ENCODE measurements at places on chromosomes 16 and 17.

DNA sequence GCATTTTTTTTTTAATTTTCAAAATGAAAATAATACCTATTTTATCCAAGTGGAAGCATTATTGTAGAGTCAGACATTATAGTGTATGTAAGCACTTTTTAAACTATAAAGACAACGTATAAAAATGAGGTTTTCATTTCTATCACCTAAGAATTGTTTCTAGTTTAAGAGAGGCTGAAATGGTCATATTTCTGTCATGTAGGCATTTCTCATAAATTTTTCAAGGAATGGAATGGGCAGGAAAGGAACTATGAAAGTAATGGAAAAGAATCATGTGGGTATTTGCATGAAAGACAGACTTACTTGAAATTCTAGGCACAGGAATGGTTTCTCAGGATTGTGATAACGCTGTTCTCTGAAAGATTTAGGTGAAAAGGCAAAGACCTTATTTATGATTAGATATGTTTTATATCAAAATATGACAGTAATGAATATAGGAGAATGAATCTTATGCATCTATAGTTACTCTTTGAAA lies 67.4 kb downstream of the PPM1E start:
- DNase-seq: no peak

DNA sequence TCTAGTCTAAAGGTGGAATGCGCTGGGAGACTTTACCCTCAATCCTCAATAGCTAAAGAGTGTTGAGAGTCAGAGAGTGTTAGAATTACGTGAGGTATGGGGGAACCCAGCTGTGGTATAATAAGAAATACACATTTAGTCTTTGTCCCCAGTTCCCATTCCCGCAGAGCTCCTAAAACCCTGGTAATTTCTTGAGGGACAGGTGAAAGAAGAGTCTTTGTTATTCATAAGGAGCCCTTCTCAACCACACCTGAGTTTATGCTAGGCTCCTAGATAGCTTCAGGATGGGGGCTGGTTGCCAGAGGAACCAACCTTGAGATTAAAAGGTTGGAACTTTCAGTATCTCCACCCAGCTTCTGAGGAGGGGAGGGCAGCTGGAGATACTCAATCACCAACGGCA lies 5.8 kb downstream of the ZNF18 start:
- no peak for DNase-seq

GRCh38 chr16:57091200-57091974 lies 996 bp upstream of the CPNE2 start:
- no peak for DNase-seq

DNA sequence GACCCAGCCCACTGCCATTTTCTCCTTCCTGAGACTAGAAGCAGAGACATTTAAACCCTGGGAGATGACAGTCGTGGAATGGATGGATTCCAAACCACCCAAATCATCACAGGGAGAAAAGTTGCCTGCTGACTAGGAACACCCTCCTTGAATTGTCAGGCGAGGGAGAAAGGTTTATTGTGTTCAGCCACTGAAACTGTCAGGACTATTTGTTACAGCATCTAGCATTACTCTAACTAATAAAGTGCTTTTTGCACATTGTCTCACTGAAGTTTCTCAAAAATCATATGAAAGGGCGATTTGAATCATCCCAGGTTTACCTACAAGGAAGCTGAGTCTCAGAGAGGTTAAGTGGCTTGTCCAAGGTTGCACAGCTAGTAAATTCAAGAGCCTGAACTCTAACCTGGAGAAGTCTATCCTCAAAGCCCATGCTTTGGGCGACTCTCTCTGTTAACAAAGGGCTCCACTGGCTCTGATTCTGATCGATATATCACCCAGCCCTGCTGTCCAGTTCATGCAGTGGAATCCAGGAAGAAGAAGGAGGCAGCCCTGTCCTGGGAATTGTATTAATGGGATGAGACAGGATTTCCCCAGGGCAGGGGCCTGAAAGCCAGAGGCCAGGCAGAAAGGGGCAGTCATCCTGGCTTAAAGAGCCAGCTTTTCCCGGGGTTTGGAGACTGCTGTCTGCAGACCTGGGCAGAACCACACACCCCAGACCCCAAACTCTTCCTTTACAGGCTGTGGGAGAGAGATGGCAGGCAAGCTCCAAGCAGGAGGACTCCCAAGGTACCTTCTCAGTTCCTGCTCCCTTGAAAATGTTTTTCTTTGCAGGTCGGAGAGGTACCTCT lies 37.5 kb downstream of the IRX3 start:
- DNase-seq: no peak

GRCh38 chr17:66767154-66767933 lies 67.6 kb upstream of the CACNG5 start:
- no peak for DNase-seq

- DNase-seq: no peak
These were observed 11.1 kb upstream of the ALDOA start for GRCh38 chr16:30054451-30054850.

- DNase-seq: no peak
These were observed 25.7 kb upstream of the SLC39A11 start for GRCh38 chr17:73118139-73118538.

DNA sequence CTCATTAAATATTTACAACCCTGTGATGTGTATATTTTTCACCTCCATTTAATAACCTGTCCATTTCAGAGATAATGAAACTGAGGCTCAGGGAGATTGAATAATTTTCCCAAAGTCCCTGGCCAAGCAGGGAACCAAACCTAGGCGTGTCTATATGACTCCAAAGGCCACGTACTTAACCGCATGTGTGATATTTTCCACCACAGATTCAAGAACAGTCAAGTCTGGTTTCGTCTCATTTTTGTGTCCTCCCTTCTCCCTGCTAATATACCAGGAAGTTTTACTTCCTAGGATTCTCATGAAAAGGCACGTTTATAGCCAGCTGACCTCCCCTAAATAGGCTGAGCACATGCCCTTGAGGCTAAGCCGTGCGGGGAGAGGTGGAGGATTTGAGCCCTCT lies 15.3 kb downstream of the WFIKKN2 start:
- DNase-seq: no peak

GRCh38 chr16:67969254-67970039 lies 1.0 kb upstream of the SLC12A4 start:
- no peak for DNase-seq

GRCh38 chr16:85767531-85767930 lies 16.6 kb upstream of the C16orf74 start:
- DNase-seq: peak; percentile 46

DNA sequence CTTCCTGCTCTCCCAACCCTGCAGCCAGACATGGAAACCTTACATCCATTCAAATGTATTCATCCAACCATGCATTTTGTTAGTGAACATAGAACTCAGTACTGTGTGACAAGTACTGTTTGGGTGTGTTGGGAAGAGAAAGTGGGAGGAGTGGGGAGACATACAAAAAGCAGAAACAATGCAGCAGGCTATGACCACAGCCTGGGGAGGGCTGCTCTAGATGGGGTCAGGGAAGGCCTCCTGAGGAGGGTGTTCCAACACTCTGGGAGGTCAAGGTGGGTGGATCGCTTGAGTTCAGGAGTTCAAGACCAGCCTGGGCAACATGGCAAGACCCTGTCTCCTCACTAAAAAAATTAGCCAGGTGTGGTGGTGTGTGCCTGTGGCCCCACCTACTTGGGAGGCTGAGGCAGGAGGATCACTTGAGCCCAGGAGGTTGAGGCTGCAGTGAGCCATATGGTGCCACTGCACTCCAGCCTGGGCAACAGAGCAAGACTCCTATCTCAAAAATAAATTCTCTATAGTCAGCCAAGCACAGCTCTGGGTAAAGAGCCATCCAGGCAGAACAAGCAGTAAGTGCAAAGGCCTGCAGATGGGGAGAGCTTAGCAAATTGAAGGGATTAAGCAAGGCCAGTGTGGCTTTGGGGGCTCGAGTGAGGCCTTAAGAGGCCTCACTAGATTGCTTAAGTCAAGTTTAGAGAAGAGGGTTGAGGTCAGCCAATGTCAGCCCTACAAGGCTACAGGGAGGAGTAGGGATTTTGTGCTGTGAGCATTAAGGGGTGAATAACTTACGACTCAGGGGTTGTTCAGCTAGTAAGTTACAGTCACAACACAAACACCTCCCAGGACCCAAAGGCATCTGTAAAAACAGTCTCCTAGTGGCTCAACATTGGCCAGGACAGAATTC lies 5.5 kb downstream of the SLC13A2 start:
- DNase-seq: no peak

GRCh38 chr17:74978240-74978639 lies 5.7 kb upstream of the HID1 start:
- no peak for DNase-seq
